ENCODE measurements at places on chromosomes 2 and 18.
A peak's percentile ranks its signal among the peaks of the same experiment; 100 is the strongest.

- DNase-seq, result no peak
These were observed 14.3 kb downstream of the HS6ST1 start for GRCh38 chr2:128304330-128304714.

DNA sequence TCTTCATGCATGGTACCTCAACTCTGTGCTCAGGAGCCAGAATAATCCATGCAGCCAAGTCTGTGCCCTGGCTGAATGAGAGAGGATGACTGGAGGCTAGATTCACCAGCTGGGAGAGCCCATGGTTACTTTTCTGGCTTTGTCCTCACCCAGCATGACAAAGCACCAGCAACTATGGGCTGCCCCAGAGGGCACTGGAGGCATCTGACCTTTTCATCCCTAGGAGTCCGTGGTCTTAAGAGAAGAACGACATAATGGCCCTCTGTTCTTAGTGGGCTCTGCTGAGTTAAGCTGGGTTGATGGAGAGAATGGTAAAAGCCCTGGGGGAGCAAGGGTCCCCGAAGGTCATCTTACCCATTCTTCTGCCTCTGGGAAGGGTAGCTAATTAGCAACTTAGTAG, 54.6 kb upstream of the TNP1 start:
- no peak for DNase-seq

- DNase-seq, result no peak
These were observed 102.4 kb downstream of the VAPA start for GRCh38 chr18:10015941-10016819.

DNA sequence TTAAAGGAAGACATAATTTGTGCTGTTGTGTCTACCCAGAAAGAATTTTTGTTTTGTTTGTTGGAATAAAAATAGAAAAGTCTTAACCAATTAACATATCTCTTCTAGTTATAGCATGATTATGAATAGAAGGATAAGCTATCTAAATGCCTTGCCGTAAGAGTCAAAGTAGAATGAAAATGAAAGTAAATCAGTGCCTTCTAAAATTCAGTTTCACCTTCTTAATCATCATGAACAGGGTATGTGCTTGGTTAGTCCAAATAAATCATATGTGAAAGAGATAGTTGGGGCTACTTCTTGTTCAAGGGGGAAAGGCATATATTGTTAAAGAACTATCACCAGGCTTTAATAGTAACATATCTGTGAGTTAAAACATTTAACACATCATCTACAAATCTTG, 91.5 kb downstream of the GULP1 start:
- DNase-seq, result no peak

DNA sequence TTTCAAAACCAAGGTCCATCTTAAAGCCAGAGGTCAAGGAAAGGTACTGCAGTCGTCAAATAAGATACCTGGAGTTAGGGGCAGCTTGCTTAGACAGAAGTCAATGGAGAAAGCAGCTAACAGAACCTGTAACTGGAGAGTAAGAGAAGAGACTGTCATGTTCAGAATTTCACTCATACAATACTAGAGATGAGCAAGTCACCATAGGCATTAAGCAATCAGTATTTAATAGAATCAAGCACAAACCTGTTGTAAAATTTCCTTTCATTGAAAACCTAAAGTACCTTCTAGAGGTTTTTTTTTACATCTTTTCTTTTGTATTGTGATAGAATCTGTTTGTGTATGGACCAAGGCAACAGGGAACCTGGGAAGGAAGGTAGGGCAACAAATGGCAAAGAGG, 183.4 kb upstream of the ERBB4 start:
- no peak for DNase-seq

GRCh38 chr18:32802591-32803451, 30.0 kb upstream of the KLHL14 start:
- DNase-seq, result no peak

- no peak for DNase-seq
These were observed 3.5 kb upstream of the RNU4ATAC start for GRCh38 chr2:121527009-121527682.

GRCh38 chr2:9649261-9649660, 18.5 kb upstream of the YWHAQ start:
- no peak for DNase-seq

DNA sequence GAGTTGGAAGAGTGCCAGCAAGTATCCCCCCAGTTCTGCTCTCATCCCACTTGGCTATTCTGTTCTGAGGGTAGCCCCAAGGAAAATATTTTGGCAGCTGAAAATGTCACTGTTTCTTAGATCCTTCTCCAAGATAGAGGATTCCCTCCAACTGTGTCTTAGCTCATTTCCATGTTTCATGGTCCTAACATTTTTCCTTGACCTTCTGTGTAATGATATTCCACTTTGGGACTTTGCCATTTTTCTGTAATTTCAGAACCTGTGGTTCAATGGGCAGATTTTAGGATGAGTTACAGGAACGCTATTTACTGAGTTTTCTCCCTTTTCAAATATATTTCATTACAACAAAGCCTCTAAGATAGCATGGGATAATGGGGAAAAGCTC, 34.7 kb downstream of the NHEJ1 start:
- DNase-seq, result no peak

DNA sequence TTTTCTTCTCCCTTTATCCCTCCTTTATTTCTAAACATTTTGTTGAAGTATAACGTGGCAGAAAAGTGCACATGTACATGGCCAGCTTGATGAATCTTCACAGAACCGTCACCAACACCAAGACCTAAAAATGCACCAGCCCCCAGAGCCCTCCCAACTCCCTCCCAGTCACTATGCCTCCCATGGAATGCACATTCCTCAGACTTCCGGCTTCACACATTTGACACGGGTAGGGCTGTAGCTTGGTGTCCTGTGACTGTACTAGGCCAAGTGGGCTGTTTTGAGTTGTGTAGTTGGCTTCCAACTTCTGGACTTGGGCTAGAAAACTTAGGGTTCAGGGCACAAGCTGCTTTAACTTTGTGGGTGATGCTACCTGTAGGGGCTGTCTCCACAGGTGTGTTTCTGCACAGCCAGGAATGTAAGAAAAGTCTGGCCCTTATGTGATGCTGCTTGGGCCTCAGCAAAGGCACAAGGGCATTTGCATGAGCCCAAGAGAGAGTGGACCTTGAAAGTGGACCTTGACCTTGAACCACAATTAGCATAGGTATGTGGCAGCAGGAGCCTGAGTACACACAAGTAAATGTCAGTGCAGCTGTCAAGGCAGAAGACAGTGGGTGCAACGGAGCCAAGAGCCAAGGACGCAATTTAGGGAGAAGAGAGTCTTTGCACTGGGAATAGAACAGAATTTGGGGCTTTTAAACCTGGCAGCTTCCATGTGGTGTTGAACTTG, 78.4 kb downstream of the SEPTIN10 start:
- no peak for DNase-seq

DNA sequence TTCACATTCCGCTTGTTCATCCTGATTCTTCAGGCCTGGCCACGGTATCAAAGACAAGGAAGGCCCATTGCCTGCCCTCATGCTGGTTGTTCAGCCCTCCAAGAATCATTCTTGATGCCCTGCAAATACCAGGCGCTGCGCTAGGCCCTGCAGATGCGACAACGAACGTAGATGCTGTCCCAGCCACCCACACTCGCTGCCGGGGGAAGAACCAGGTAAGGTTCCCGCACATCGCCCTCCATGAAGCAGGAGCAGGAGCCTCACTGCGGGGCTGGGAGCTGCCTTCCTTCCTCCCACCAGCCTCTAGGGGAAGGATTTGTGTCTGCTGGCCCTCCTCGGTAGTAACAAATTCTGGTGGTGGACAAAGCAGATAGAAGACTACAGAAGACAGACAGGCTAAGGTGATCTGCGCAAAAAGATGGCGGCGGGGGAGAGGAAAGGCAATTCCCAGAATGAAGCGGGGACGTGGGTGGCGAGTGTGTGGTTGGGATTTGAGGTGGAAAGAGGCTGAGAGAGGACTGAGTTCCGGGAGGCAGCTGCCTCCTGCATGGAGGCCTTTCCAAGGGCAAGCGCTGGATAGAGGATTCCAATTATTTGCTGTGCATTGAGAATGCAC, 19.8 kb upstream of the GPR55 start:
- DNase-seq, result no peak

DNA sequence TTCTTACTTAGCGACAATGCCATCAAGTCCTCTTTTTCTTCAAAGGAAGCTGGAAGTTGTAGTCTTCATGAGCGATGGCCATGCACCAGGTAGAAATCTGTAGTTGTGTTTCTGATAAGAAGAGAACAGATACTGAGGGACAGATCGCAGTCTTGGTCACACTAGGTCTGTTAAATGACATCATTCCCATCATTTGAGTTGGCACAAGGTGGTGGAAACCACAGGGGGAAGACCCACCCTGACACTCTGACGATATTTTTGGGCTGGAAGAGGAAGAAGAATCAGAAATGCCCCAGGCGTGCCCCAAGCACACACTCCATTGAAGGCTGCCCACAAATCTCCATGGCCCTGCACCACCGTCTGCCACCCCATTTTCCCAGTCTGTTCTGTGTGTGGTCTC, 89.0 kb upstream of the BOD1L2 start:
- DNase-seq, result no peak

- DNase-seq, result no peak
These were observed 18.5 kb downstream of the WDPCP start for GRCh38 chr2:63569740-63570139.

DNA sequence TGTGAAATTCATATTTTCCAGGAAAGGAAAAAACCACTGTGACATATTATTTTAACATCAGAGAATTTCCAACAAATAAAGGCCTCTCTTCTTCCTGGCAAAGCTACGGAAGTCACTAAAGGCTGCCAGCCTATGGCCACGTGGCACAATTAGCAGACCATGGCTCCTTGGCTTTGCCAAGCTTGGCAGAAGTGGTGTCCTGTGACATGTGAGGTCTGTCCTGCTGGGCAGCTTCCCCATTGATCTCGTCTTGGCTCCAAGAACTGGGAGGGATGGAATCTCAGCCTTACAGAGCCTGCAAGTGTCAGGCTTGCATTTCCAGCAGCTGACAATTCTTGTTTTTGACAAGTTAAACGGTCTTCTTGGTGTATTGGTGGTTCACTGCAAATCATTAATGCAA, 226.9 kb upstream of the THSD7B start:
- no peak for DNase-seq

DNA sequence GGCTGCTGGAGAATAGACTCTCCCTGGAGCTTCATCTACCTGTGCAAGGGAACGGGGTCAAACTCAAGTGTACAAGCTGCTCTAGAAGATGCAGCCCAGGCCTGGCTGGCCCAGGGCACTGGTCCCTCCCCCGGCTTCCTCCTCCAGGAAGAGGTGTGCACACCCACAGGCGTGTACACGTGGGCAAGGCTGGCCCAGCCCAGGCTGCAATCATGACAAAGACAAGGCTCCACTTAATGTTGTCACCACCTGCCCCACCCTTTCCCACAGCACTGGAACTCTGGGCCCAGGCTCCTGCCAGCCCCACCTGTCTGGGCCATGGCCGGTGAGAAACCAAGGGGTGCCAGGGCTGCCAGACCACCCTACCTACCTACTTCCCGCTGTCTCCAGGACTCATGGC, 29.6 kb upstream of the ALPP start:
- no peak for DNase-seq

DNA sequence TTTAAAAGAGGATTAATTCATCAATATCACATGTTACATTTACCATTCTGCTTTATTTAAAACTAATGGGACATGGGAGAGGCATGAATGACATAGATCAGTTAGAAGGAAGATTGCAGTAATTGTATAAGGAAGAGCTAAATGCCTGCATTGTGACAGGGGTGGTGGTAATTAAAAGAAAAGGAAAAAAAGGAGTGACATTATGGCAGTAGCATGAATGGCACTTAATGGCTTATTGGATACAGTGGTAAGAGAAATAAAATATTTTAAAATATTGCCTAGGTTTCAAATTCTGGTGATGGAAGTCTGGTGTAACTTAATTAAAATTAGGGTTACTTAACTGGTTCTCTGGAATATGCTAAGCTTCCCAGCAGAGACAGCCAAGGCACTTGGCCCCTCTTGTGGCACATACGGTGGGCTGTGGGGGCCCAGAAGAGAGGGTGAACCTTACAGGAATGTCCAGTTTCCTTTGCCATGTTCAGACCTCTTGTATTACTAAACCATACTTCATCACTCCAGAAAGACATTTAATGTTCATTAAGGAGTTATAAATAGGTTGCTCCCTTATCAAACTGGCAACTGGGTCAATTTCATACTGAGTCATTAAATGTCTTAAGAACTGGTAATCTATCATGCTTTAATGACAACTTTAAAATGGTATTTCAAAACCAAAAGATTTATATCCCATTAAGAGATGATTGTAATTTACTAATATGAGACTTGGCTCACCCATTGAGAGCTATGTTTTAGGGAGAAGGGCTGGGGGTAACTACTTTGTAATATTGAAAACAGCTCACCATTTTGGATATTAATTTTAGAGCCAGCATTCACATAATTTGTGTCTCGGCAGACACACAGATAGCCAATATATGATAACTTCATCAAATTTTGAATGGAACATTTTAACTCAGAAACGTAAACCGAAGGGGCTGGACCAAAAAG, 798.9 kb upstream of the PIK3C3 start:
- no peak for DNase-seq

GRCh38 chr18:2515171-2515787, 56.0 kb downstream of the METTL4 start:
- DNase-seq, result no peak

- DNase-seq, result no peak
These were observed 843.0 kb downstream of the DPP10 start for GRCh38 chr2:115285416-115285815.

- DNase-seq, result no peak
These were observed 32.1 kb upstream of the KCNG2 start for GRCh38 chr18:79765491-79766245.

DNA sequence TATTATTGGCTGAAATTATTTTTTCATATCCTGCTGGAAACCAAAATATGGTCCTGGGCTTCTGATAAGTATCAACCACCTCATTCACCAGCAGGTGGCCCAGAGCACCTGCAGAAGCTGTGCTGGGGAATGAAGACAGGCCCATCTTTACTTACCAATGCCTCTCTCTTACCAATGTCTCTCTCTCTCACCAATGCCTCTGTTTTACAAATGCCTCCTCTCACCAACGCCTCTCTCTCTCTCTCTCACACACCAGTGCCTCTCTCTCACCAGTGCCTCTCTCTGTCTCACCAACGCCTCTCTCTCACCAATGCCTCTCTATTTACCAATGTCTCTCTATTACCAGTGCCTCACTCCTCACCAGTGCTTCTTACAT, 2.3 kb upstream of the MAL start:
- peak; percentile 25 for DNase-seq

DNA sequence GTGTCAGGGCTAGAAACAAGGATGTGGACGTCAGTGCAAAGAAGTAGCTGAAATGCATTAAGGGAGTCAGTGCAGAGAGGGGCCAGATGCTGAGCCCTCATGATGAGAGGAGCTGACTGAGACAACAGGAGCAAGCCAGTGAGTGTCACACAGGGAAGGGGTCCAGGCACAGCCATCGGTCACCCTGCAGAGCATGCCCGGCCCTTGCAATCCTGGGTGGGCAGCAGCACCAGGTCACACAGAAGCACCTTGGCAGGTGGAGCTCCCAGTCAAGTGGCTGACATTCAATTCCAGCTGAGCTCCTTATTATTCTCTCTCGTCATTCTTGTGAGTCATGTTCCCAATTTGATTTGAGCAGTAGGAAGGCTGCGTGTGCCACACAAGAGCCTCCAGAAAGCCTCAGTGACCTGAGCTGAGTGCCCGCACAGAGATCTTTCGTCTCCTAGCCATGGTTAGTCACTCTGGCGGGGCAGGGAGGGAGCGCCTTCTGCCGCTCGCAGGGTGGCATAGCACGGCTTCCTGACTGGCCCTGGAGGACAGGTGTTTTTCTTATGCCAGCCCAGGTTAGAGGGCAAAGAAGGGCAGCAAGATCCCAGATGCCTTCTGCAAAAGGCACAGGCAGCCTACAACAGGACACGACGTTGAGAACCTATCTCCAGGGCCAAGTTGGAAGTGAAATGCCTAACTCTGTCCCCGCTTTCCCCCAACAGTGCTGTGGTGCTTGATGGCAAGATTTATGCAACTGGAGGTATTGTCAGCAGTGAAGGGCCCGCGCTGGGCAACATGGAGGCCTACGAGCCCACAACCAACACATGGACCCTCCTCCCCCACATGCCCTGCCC, 220.9 kb downstream of the ATAD2B start:
- no peak for DNase-seq
